CD4-positive, alpha-beta T cell treated with Interferon alpha-2 for 1 hour (primary cell): ENCODE measurements at places on chromosomes 3 and 15.
A peak's percentile ranks its signal among the peaks of the same experiment; 100 is the strongest.

GRCh38 chr15:62653122-62653521 lies 389.4 kb upstream of the TPM1 start:
- DNase-seq = peak; percentile 5

DNA sequence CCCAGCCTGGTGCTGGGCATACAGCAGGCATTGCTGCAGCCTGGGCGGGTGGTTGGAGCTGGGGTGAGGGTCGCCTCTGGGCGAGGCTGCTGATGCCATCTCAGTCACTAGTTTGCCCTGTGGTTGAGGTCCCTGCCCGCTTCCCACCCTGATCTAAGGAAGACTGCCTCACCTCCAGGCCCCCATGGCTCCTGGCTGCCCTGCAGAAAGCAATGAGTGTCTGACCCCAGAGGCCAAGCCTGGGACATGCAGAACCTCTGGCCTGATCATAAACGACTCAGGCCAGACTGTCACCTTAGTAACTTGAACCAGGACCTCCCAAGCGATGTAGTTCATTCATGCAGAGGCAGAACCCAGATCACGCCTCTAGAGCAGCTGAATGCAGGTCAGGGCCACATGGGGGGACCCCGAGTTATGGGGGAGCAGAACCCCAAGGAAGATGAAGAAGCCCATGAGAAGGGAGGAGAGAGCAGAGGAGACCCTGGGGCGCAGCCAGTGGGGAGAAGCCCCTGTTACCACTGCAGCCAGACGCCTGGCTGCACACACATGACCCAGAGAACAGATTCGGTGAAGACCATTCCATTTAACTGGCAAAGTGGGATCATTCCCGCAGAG lies 213.9 kb downstream of the TBC1D2B start:
- DNase-seq = no peak

- DNase-seq = no peak
Measured at GRCh38 chr15:54033356-54033860, 55.2 kb downstream of the UNC13C start.

GRCh38 chr15:52113708-52114107 lies 1.1 kb upstream of the BCL2L10 start:
- no peak for DNase-seq

- no peak for DNase-seq
Measured at GRCh38 chr3:121885386-121885785, 8.8 kb upstream of the SLC15A2 start.

DNA sequence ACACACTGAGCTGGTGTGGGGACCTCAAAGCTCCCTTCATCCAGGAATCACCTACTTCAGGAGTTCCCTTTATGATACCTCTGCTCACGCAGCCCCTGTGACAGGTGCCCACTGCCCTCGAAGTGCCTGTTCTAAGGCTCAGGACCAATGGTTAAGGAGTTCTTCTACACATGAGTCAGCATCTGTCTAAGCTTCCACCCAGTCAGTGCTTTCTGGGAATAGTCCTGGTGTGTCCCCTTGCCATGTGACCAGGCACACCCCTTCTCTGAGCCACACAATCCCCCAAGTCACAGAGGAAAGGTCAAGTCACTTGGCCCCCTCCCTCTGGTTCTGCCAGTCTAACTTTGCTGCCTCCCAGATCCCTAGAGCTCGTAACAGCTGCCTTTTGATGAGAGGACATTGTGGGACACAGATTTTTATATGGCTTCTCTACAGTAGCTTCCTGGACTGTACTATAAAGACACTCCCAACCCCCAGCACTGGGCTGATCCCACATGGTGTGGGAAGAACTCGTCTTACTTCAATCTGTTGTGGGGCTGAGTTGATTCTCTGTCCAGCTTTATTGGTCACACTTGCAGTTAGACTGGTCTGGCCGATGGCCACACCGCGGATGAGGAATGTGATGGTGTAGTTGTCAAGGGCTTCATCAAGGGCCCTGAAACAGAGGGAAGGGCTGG lies 78.8 kb downstream of the NUP210 start:
- no peak for DNase-seq

DNA sequence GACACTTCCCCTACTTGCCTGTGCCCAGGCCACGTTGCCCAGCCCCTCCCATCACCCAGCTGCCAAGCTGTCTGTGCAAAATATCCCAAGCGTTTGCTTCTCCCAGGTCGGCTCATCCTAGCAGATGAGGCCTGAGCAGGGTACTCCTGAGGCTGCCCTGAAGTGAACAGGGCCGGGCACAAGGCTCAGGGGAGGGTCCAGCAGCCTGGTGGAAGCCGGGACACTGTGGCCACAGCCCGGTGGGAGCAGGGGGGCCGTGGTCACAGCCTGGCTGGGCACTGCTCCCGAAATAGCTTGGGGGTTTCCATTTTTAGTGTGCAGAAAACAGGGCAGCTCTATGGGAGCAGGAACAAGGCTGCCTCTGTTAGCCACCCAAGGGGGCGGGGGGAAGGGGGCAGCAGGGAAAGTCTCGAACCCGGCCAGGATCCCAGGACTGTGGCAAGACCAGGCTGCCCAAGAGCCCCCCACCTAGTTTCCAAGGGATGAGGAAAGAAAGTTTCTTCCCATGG lies 3.4 kb downstream of the PLXNB1 start:
- no peak for DNase-seq

- no peak for DNase-seq
Measured at GRCh38 chr3:24225385-24225950, 269.2 kb downstream of the THRB start.

GRCh38 chr3:101646726-101647125 lies 30.2 kb downstream of the ZBTB11 start:
- DNase-seq = no peak

- no peak for DNase-seq
Measured at GRCh38 chr3:37032961-37033360, 39.6 kb downstream of the MLH1 start.

DNA sequence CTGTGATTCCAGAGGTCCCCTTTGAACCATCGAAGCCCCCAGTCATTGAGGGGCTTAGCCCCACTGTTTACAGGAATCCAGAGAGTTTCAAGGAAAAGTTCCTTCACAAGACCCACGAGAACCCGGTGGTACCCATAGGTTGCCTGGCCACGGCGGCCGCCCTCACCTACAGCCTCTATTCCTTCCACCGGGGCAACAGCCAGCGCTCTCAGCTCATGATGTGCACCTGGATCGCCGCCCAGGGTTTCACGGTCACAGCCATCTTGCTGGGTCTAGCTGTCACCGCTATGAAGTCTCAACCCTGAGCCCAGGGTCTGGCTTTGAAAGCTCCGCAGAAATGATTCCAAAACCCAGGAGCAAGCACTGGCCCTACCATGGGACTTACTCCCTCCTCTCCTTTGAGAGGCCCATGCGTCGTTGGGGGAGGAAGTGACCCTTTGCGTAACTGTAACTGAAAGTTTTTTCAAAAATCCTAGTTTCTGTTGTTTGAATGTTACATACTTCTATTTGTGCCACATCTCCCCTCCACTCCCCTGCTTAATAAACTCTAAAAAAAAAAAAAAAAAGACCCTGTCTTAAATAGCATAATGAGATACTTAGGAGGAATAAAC lies 85.1 kb upstream of the CSPG5 start:
- DNase-seq = no peak

DNA sequence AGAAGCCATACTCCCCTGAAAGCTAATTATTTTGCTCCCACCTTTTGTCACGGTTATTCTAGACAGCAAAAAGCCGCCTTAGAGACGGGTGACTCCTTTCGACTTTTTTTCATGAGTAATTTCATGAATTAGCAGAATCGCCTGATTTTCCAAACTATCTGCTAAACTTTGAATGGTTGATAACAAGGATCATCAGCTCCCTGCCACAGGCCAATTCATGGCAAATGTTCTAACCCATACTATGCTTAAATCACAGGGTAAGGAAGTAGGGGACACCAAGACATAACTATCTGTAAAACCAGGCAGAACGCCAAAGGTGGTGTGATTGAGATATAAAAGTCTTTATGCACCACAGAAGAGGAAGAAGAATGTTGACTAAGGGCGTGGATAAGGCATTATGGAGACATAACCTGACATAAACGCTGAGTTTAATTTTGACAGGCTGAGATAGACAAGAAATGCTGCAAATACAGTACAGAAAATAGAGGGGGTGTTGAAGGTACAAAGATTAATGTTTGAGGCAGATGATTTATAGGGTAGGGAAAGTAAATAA lies 891 bp upstream of the DMXL2 start:
- DNase-seq = no peak

- DNase-seq = peak; percentile 56
Measured at GRCh38 chr3:39150803-39151631, 2.4 kb downstream of the CSRNP1 start.

DNA sequence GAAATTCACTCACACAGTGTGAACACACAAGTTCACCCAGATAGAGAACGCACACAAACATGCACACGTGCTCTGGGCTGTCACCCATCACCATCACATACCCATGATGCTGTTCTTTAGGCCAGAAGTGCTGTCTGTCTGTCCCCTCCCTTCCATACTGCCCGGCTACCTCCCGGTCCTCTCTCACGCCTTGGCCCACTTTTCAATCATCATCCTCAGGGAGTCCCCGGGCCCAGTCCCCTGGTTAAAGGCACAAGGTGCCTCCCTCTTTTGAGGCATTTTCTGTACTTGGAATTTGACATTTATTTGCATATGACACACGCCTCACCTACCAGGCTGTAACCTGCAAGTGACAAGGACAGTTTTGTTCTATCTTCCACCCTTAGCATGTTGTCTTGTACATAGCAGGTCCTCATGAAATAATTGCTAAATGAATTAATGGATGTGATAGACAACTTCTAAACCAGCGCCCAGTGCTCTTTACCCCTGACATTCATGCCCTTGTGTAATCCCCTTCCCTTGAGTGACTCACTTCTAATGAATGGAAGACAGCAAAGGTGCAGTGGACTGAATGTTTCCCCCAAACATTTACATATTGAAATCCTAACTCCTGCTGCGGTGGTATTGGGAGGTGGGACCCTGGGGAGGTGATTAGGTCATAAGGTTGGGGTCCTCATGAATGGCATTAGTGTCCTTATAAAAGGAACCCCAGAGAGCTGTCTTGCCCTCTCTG lies 73.9 kb upstream of the ADPGK start:
- DNase-seq = no peak

DNA sequence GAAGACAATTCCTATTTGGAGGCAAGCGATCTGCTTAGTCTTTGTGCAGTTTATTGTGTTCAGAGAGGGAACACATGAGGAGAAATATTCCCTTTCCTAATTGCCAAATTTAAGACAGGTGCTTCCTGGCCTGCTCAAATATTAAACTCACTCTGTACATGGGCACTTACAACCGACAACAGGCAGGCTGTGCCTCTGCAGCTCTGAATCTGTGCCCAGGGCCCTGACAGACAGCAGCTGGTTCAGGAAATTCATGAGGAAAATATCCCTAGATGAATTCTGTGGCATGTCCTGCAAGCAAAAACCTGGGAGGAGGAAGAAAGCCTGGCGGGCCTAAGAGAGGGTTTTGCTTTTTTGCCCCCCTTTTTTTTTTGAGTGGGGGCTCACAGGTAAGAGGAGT lies 169.3 kb upstream of the TRIM42 start:
- no peak for DNase-seq

DNA sequence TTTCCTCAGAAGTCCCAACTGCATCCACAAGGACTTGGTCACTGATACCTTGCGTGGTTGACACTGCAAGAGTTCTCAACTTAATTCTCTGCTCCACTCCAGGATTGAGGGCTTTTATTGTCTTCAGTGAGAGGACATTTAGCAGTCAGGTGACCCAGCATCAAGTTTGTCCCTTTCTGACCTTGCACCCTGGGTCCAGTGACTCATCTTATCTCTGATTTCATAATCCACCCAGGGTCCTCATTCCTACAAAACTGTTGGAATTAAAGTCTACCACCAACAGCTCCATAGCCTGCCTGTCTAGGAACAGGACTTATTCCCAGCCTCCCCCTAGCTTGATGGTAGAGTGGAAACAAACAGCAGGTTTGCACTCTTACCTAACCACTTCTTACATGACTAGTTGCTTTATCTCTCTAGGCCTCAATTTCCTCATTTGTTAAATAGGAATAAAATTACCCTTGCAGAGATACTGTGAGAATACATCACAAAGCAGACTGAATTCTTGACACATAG lies 151.3 kb upstream of the LPP start:
- no peak for DNase-seq

GRCh38 chr3:24450160-24450907 lies 44.3 kb downstream of the THRB start:
- no peak for DNase-seq

DNA sequence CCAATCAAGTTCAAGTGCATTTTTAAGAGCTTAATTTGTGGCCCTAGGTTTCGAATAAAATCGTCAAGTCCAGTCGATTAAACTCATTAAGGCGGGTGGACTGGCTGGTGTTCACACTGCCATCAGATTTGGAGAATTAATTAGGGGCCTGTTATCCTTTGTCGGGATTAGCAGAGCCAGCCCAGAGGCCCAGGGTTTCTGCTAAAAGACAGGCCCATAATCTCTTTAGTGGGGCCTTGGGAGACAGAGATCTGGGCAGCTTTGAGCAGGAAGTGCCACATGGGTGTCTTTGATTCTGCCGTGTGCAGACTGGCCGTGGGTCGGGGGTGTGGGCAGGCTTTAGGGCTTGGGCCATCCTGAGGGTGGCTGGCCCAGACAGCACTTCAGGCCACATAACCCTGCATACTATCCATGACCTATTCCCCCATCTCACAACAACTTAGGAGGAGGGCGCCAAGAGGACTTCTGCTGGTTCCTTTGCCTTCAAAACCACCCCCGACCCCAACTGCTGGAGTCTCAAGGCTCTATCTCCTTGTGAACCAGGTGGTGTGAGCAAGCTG lies 94.7 kb downstream of the PLXNA1 start:
- DNase-seq = no peak

- no peak for DNase-seq
Measured at GRCh38 chr15:85473455-85473854, 93.1 kb downstream of the AKAP13 start.

DNA sequence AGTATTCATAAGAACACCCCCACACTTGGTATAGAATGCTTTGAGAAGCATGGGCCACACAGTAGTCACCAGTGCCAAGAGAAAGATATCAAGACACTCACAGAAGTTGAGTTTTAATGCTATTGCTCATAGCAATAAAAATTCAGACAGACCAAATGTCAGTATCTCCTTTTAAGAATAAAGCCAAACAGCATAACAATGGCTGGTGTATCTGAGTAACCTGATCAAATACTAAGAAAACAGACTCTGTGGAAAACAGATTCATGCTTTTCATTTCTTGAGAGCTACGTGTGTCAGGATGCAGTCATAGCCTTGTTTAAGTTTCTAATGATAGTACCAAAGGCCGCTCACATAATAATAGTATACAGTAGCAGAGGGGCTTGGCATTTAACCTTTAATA lies 778.5 kb downstream of the MECOM start:
- DNase-seq = no peak

DNA sequence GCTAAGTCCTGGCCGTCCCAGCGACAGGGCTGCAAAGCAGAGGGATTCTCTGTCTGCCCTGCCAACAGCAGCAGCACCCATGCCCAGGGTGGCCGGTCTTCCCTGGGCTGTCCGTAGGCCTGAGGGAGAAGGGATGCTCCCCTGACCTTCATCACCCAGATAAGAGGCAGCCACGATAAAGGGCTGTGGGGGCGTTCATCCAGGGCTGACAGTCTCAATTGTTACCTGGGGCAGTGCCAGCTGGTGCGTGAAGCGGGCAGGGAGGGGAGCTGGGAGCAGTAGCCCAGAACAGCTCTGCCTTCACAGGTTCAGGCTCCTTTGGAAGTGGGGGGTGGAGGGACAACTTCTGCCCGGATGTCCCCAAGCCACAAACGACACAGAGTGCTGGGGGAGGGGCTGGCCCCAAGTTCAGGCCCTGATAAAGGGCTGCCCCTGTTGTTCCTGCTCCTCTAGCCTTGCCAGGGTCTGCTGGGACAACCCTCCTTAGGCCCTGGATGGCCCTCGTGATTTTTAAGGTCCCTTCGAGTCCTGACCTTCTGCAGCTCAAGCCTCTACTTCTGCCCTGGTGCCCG lies 94.7 kb downstream of the RAB11A start:
- DNase-seq = no peak

- no peak for DNase-seq
Measured at GRCh38 chr3:193214445-193214844, 26.6 kb upstream of the PLAAT1 start.
